ENCODE measurements at places on chromosomes 2 and 18.

GRCh38 chr2:62343636-62344337, 147.9 kb downstream of the B3GNT2 start:
- no peak for DNase-seq

GRCh38 chr2:127090281-127091120, 16.5 kb downstream of the BIN1 start:
- DNase-seq, result no peak

GRCh38 chr2:112000399-112001135, 54.5 kb upstream of the TMEM87B start:
- DNase-seq, result no peak

- no peak for DNase-seq
These were observed 77.9 kb upstream of the DOCK10 start for GRCh38 chr2:225120186-225120585.

DNA sequence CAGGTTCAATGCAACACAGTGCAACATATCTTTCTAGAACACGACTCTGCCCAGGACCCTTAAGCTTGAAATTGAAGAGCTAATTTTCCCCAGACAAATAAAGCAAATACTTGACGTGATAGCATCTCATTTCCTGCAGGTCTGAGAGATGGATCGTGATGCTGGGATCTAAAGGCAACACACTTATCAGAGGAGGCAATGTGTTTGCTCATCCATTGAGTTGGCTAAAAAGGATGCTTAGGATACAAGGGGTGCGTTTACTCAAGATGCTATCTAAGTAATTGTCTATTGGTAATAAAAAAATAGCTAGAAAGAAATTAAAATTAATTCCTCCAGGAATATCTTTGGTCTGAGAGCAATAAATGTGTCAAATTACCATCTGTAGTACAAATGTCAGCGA, 129.0 kb downstream of the SOCS6 start:
- no peak for DNase-seq

DNA sequence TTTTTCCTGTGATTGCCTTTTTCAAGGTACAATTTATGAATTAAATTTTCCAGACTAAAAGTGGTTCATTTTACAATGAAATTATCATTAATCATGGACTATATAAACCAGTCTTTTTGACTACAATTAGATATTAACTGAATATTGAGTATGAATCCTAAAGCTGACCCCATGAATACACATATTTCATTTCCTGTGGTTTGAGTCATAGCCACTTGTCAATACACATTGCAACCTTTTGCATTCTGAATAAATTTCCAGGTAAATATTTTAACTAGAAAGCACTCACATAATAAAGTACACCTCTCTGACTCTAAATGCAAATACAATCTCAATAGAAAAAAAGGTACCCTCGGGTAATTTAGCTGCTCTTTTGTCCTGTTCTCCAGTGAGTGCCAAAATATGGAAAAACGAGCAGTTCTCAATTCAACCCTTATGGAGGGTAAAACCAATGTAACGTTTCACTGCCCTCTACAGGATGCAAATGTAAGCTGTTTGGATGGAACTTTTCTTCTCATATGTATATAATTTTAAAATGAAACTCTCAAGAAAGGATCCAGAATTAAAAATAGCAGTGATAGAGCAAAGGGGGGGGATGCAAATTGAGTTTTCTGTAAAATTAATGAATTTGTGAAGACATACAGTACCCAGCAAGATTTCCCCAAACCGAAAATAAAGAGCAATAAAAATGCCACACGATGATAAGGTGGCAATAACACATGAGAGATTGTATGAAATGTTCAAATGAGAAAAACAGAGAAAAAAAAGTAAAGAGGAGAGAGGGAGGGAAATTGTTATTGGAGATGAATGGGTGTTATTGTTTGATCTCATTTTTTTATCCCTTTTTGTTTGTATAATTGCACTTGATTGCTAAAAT, 1795.7 kb upstream of the PIK3C3 start:
- DNase-seq, result no peak

GRCh38 chr2:135009339-135009738, 37.9 kb downstream of the MAP3K19 start:
- no peak for DNase-seq

GRCh38 chr2:54940723-54941122, 109.5 kb downstream of the RTN4 start:
- no peak for DNase-seq

- no peak for DNase-seq
These were observed 364.0 kb upstream of the SLC14A2 start for GRCh38 chr18:45251236-45251635.

DNA sequence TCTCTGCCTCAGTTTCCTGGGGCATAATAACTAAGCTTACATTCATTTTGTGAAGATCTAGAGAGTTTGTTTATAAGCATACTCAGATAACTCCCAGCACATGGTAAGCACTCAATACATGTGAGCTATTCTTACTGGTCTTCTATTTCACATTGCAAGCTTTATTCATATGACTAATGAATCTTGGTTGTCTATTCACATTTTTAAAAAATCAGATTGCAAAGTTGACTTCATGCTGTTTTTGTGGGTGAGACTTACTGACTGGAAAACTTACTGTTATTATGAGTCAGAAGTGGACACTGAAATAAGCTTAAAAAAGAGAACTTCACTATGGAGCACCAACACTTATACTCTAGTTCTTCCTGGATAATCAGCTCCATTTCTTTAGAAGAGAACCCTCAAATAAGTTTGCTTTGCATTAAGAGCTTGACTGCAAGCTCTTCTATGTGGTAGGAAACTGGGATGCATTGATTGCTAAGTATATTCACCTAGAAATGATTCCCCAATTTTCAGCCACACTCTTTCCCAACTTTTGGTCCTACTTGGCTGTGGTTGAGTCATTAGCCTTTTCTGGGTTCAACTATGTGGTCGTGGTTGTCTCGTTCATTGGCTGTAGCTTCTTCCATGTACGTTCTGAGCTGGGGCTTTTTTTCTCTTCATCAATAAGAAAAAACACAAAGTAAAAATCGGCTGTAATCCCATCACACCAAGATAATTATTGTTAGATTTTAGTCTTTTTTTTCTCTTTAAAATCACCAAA, 29.5 kb upstream of the RBMS1 start:
- no peak for DNase-seq

DNA sequence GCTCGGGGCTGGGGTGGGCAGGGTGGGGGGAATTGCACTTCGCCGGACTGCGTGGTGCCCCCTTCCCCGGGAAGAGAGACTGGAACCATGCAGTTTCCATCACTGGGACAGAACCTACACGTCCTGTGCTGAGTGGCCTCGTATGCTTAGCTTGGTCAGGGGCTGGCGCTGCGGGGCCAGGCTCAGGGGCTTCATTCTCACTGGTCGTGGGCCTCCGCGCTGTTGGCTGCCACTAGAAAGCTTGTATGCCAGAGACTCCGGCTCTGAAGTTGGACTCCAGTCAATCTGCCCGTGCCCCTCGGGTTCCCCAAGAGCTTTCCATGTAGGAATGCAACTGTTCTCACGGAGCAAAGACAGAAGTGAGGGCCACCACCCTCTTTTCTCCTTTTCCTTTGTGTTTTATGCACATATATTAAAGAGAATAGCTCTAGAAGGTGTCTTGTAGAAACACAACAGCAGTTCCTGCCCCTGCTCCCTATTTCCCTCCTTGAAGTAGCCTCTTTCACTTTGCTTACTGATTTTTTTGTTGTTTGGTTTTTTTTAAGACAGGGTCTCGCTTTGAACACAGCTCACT, 64.0 kb upstream of the YWHAQ start:
- no peak for DNase-seq

DNA sequence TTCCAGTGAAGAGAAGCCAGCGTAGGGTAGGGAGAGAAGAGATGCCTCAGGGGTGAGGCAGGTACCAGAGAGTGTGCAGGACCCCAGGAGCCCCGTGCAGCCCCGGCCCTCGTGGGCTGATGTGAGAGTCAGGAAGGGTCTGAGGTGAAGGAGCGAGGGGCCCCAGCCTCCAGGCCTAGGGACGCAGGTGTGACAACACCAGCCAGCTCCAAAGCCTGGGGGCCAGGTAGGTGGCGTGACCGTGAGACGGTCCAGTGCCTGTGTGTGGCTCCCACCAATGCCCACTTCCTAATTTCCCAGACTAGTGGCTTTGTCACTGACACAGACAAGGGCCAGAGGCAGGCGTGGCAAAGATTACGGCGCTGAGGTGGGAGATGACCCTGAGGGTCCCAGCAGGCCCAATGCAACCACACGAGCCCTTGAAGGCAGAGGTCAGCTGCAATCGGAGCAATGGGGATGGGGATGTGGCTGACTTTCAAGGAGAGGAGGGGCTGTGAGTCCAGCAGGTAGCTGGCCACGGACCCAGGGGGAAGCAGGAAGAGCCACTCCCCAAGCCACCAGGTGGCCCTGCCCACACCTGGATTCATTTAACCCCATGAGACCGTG, 86.0 kb upstream of the SNTG2 start:
- DNase-seq, result no peak

- no peak for DNase-seq
These were observed 2.3 kb upstream of the EXOC6B start for GRCh38 chr2:72827966-72828646.

GRCh38 chr2:101972621-101973434, 18.9 kb upstream of the IL1R2 start:
- no peak for DNase-seq

- DNase-seq, result no peak
These were observed 95.0 kb upstream of the HDAC4 start for GRCh38 chr2:239495791-239496233.

- peak; percentile 76 for DNase-seq
These were observed 418.2 kb upstream of the HS6ST1 start for GRCh38 chr2:128736689-128737545.

DNA sequence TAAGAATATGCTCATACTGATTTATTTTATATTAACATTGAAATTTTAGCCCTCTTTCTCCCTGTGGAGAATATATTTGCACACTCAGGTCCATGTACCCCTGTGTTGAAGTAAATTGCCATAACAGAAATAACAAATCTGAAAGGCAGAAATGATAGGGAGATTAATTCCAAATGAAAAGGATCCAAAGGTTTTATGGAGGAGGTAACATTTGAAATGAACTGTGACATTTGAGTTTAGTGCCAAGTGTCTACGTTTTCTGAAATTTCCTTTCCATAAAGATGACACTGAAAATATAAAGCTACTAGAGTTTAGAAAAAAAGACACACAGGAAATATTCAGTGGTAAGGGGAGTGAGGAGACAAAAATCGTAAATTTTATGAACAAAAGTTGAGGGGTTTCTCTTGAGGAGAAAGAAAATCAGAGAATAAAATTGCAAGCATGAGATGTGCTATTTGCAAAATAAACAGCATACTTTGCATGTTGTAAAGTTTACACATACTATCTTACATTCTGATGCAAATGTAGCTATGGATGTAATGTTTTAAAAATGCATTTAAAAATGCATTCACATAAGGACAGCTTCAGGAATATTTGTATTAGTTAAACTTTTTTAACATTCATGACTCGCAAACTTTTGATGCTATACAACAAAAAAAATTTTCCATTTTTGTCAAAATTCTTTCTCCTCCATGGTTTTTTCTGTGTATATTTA, 69.5 kb downstream of the BAZ2B start:
- no peak for DNase-seq
